ENCODE measurements at places on chromosomes 4 and X.

DNA sequence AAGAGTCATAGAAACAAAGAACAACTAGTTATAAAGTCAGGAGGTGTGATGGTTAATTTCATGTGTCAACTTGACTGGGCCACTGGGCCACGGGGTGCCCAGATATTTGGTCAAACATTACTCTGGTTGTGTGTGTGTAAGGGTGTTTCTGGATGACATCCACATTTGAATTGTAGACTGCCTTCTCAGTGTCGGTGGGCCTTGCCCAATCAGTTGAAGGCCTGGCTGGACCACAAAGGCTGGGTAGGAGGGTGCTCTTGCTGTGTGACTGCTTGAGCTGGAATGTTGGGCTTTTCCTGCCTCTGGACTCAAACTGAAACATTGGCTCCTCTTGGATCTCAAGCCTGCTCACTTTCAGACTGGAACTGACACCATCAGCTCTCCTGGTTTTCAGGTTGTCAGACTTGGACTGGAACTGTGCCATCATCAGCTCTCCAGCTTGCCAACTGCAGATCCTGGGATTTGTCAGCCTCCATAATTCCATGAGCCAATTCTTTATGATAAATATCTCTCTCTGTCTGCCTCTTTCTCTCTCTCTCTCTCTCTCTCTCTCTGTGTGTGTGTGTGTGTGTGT is 41.4 kb downstream of the CLDN34 start:
- no peak for DNase-seq

DNA sequence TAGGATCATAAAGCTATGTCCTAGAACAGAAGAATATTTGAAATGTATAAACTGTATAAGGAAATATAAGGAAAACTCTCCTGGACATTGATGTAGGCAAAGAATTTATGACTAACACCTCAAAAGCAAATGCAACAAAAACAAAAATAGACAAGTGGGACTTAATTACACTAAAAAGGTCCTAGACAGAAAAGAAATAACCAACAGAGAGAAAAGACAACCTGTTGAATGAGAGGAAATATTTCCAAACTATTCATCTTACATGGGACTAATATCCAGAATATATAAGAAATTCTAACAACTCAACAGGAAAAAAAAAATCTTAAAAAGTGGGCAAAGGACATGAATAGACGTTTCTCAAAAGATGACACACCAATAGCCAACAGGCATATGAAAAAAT is 54.4 kb upstream of the PRDX4 start:
- DNase-seq = no peak

- no peak for DNase-seq
Measured at GRCh38 chr4:145404761-145405160, 76.9 kb upstream of the SMAD1 start.

GRCh38 chr4:39963656-39964055 is 14.1 kb downstream of the PDS5A start:
- DNase-seq = no peak
